ENCODE measurements at places on chromosomes 1 and 21. TPM values are rescaled to one million over a fixed set of nuclear protein-coding genes. Genes with fewer than 3 reads are reported as not detected.

DNA sequence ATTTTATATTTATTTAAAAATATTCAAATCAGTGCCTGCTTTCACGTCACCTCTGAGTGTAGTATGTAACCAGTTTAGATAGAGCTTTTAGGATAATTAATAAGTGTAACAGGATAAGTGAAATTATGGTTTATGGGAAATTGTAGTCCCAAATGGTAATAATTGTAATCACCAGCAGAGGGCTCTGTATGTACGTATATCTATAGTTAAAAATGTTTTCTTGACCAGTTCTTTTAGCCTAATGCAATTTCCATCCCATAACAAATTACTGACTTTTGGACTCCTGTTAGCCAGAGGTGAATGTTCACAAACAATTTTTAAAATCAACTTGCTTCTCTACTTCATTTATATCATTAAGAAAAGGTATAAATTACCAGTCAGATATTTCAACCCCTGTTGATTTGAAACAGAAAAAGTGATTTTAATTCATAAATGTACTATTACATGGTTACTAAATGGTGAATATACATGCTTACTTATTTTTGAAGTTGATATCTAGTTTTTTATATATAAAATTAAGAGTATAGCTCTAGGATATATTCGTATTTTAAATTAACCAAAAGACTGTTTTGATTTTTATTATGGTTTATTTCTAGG is 25.3 kb downstream of the SLC30A7 start:
- peak; percentile 21 for DNase-seq
- peaks cover 70% of the 10 kb centered on the region for H3K36me3 ChIP-seq
- no peaks in the 10 kb centered on the region for H3K4me1 ChIP-seq

- H3K27me3 ChIP-seq: no peaks in the 10 kb centered on the region
- H3K4me1 ChIP-seq: no peaks in the 10 kb centered on the region
- no peaks in the 10 kb centered on the region for H3K36me3 ChIP-seq
- H3K4me3 ChIP-seq: no peak overlapping the region
- no peak for DNase-seq
Measured at GRCh38 chr1:82923931-82924330, 1075.0 kb downstream of the TTLL7 start.

DNA sequence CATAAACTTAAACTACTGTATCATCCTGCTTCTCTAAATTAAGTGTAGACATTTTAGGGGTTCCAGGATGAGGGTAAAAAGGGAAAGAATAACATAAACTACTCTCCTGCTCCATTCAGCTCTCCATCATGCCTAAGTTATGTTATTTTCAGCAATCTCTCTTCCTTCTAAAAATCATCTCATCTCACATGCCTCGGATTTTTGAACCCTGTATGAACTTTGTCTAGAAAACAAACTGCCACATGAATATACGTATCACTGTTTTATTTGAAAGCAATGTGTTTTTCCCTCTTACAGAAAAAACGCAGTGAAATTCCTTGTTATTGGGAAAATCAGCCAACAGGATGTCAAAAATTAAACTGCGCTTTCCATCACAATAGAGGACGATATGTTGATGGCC is 32.6 kb downstream of the ZBED6 start:
- H3K4me3 ChIP-seq: no peak overlapping the region
- H3K4me1 ChIP-seq: no peaks in the 10 kb centered on the region
- peaks cover 90% of the 10 kb centered on the region for H3K36me3 ChIP-seq
- H3K27ac ChIP-seq: no peak overlapping the region

GRCh38 chr1:37089750-37090149 is 55.4 kb upstream of the GRIK3 start:
- H3K27ac ChIP-seq: no peak overlapping the region
- no peak overlapping the region for H3K4me3 ChIP-seq
- H3K36me3 ChIP-seq: no peaks in the 10 kb centered on the region
- H3K27me3 ChIP-seq: no peaks in the 10 kb centered on the region
- no peak for DNase-seq
- H3K4me1 ChIP-seq: no peaks in the 10 kb centered on the region

DNA sequence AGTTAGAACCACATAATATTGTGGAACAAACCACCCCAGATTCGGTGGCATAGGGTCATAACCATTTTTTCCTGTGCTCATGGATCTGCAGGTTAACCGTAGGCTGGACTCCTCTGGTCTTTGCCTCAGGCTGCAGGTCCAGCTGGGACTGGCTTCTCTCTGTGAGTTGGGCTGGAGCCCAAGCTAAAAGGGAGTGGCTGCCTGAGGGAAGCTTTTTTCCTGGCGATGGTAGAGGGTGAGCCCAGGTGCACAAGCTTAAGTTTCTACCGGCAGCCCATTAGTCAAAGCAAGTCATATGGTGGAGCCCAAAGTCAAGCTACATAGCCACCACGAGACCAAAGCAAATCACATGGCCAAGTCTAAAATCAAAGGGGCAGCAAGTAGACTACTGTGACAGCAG is 13.8 kb downstream of the EPHX4 start:
- H3K27ac ChIP-seq: no peak overlapping the region
- DNase-seq: no peak
- peaks cover 9% of the 10 kb centered on the region for H3K27me3 ChIP-seq
- H3K4me1 ChIP-seq: no peaks in the 10 kb centered on the region
- H3K36me3 ChIP-seq: no peaks in the 10 kb centered on the region

DNA sequence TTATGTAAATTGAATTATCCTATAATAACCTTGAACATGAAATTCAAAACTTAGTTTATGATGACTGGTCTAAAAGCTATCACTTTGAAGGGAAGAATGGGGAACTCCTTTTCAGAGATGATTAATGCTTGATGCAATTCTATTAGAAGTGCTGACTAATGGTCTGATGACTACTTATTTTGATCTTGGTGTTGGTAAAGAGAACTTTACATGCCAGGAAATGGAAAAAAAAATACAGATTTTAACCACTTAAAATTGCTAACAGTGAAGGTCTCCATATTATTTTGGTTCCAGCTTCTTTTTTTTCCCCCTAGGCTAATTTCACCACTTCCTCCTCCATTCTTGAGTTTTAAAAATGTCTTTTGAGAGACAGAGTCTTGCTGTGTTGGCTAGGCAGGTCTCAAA is 22.9 kb downstream of the S1PR1 start:
- H3K27me3 ChIP-seq: no peaks in the 10 kb centered on the region
- H3K4me1 ChIP-seq: peaks cover 37% of the 10 kb centered on the region
- no peak for DNase-seq
- H3K36me3 ChIP-seq: no peaks in the 10 kb centered on the region

DNA sequence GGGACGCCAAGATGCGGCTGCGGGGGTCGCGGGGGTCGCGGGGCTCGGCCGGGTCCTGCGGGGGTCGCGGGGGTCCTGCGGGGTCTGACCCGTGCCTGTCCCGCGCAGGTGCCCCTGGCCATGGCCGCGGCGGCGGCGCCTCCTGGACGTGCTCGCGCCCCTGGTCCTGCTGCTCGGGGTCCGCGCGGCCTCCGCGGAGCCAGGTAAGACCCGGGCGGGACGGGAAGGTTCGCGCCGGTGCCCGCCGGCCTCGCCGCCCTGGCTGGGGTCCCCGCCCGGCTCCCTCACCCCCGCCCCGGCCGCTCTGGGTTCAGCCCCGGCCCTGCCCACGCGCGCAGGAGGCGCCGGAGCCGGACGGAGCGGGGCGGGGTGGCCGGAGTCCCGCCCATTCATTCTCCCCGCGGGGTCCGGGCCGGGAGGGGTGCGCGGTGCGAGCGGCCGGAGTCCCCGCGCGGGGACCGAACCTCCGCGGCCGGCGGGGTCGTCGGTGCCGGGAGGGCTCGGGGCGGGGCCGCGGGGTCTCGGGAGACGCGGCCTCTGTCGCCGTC is 380 bp downstream of the COL18A1 start:
- H3K4me1 ChIP-seq: peaks cover 70% of the 10 kb centered on the region
- no peaks in the 10 kb centered on the region for H3K36me3 ChIP-seq
- H3K4me3 ChIP-seq: peak overlapping the region; percentile 51
- DNase-seq: peak; percentile 97
- no peaks in the 10 kb centered on the region for H3K27me3 ChIP-seq

DNA sequence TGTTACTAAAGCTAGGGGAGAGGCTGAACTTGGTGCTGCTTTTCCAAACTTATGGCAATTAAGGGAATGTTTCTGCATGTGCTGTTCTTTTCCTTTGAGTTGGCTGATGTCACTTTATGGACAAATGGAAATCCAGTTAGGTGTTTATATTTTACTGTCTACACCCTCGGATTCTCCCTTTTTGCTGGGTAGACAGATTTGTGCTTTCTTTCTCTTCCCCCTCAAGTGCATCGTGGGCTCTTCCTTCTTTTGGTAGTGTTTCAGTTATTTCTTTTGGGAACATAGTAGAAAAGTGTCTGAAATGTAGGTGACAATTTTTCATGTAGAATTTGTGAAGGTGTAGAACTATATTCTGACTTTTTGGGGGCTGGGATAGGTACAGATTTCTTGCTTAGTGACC is 22.9 kb downstream of the SYT14 start:
- DNase-seq: no peak
- no peaks in the 10 kb centered on the region for H3K27me3 ChIP-seq
- no peaks in the 10 kb centered on the region for H3K36me3 ChIP-seq
- no peak overlapping the region for H3K27ac ChIP-seq
- no peaks in the 10 kb centered on the region for H3K4me1 ChIP-seq
- H3K4me3 ChIP-seq: no peak overlapping the region

GRCh38 chr1:158053276-158053675 is 59.8 kb downstream of the KIRREL1 start:
- H3K27me3 ChIP-seq: no peaks in the 10 kb centered on the region
- H3K4me1 ChIP-seq: no peaks in the 10 kb centered on the region
- H3K4me3 ChIP-seq: no peak overlapping the region
- no peaks in the 10 kb centered on the region for H3K36me3 ChIP-seq

GRCh38 chr1:200174525-200175295 is 147.2 kb downstream of the NR5A2 start:
- H3K4me1 ChIP-seq: no peaks in the 10 kb centered on the region
- no peaks in the 10 kb centered on the region for H3K36me3 ChIP-seq
- no peak for DNase-seq
- no peak overlapping the region for H3K4me3 ChIP-seq
- no peak overlapping the region for H3K27ac ChIP-seq

- no peaks in the 10 kb centered on the region for H3K27me3 ChIP-seq
- H3K4me3 ChIP-seq: no peak overlapping the region
- DNase-seq: peak; percentile 24
- H3K36me3 ChIP-seq: peaks cover 5% of the 10 kb centered on the region
Measured at GRCh38 chr1:31371121-31371959, 1.5 kb downstream of the FABP3 start.

DNA sequence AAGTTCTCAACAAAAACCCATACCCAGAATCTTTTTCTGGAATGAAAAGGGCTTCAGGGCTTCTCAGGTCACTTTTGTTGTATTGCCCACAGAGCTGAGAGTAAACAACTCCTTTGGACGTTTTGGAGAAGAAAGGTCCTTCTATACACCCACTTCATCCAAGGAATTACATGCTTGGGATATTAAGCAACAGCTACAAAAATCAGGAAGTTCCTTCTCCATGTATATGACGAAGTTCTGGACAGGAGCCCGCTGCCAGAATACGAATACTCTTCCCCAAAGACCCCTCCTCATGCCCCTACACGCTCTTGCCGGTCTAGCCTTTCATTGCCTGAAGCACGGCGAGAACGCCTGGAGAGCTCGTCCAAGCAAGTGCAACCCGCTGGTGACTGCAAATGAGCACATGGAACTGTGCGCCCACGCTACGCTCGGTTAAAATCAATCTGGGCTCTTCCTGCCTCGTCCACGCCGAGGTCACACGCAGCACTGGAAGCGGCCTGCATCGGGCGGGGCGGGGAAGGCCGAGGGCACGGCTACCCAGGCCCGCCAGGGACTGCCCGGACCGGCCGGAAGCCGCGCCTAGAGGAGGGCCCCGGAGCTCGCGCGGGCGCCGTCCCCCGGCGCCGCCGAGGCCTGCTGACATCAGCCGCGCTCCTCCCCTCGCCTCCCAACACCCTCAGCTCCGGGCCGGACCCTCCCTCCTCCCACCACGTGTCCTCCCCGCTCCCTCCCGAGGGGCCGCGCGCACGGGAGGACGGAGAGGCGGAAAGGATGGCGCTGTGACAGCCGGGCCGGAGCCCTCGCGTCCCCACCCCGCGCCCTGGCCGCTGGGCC is at the start of gene POGK:
TSS of gene POGK (plus strand) at position 710 of the 834 bp plus-strand sequence. CDS start 1,482 bp downstream, outside the sequence.
- peak within 1 kb of the TSS; percentile 83 for H3K27ac ChIP-seq
- no peaks in the 10 kb centered on the region for H3K27me3 ChIP-seq
- peaks cover 34% of the 10 kb centered on the region for H3K36me3 ChIP-seq

DNA sequence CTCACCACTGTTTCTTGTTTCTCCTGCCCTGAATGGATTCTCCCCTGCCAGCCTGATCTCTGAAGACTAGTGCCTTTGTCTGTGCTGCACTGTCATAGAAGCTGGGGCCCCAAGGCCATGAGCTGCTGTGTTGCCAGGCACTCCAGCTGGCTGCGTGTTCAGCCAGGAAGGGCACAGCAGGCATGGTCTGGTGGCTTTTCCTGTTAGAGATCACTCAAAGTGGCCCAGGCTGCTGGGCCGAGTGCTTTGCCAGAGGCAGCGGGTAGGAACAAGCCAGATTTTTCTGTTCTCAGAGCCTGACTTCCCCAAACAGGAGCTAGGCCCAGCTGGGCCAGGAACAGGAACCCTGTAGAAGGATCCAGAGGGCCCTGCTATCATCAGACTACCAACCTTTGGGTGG is 5.2 kb downstream of the ADPRS start:
- no peak for DNase-seq
- no peaks in the 10 kb centered on the region for H3K27me3 ChIP-seq
- peaks cover 62% of the 10 kb centered on the region for H3K36me3 ChIP-seq
- no peak overlapping the region for H3K4me3 ChIP-seq
- peaks cover 32% of the 10 kb centered on the region for H3K4me1 ChIP-seq
- no peak overlapping the region for H3K27ac ChIP-seq

DNA sequence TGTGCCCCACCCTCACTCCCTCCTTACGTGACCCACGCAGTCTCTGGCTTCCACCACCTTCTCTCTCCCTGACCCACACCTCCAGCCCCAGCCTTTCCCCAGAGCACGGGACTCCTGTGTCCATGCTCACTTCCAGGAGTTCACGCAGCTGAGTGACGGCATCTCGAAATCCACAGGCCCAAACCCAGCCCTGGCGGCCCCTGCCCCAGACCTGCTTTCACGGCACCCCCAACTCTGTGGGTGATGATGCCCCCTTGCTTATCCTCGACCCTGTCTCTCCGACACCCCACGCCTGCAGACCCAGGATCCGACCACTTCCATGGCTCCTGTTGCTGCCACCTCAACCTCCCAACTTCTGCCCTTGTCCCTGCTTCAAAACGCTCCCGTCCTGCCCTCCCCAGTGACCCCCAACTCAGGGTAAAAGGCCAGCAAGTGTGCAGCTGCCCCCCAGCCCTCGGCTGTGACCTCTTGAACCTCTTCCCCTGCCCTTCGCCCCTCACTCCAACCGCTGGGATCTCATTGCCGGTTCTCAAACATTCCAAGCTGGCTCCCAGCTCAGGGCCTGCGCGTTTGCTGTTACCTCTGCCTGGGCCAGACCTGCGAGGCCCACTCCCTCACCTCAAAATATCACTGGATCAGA is 30.4 kb upstream of the LAPTM5 start:
- no peak overlapping the region for H3K27ac ChIP-seq
- peaks cover 8% of the 10 kb centered on the region for H3K4me1 ChIP-seq
- DNase-seq: no peak
- no peaks in the 10 kb centered on the region for H3K36me3 ChIP-seq
- H3K27me3 ChIP-seq: peaks cover 4% of the 10 kb centered on the region

- H3K4me1 ChIP-seq: peaks cover 25% of the 10 kb centered on the region
- no peaks in the 10 kb centered on the region for H3K36me3 ChIP-seq
- no peak overlapping the region for H3K27ac ChIP-seq
- no peak overlapping the region for H3K4me3 ChIP-seq
Measured at GRCh38 chr21:35019631-35020032, 29.5 kb downstream of the RUNX1 start.

- H3K4me1 ChIP-seq: peaks cover 9% of the 10 kb centered on the region
- no peak overlapping the region for H3K27ac ChIP-seq
- no peak overlapping the region for H3K4me3 ChIP-seq
- peaks cover 55% of the 10 kb centered on the region for H3K27me3 ChIP-seq
Measured at GRCh38 chr21:42381347-42381984, 14.4 kb downstream of the TMPRSS3 start.

The MXRA8 gene
- 9.1 TPM for total RNA-seq

The LCE1A gene
- total RNA-seq: not detected

The S100A7 gene
- total RNA-seq: not detected

The CFHR2 gene
- total RNA-seq: not detected

The ELK4 gene
- total RNA-seq: 21.7 TPM

The GCSAML gene
- total RNA-seq: not detected

The AMY2A gene
- 0.33 TPM for total RNA-seq
